ENCODE measurements at places on chromosomes 12 and 14.

- DNase-seq: peak; percentile 31
Measured at GRCh38 chr14:96177766-96178375, 26.8 kb upstream of the BDKRB2 start.

- DNase-seq: no peak
Measured at GRCh38 chr12:53937099-53937498, 1.5 kb upstream of the HOXC13 start.

- DNase-seq: peak; percentile 75
Measured at GRCh38 chr14:22536853-22537338, 52.1 kb downstream of the DAD1 start.

DNA sequence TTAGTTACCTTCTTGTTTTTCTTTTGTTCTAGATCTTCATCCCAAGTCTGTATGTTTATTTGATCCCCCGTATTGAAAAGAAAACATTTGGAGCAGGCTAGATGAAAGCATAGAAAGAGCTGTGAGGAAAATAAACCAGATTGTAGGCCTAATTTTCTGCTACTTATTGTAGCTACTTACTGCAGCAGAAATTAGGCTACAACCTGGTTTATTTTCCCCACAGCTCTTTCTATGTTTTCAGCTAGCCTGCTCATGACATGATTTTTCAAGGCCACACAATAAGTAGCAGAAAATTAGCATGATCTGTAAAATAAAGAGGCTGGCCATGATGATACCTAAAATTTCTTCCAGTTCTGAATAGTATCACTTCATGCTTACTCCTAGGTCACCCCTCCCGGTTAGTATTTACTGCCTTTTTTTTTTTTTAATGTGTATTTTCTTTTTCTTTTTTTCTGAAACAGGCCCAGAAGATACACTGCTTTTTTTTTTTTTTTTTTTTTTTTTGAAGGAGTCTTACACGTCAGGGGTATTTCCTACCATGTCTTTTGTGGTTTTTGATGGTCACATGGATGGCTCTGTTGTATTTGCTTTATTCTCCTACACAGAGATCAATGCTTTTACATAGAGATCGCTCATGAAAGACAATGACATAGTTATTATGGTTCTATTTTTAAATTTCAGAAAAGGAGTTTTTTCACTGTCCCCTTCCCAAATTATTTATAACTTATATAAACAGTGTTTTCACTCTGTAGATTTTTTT is 32.3 kb downstream of the BHLHE41 start:
- no peak for DNase-seq

DNA sequence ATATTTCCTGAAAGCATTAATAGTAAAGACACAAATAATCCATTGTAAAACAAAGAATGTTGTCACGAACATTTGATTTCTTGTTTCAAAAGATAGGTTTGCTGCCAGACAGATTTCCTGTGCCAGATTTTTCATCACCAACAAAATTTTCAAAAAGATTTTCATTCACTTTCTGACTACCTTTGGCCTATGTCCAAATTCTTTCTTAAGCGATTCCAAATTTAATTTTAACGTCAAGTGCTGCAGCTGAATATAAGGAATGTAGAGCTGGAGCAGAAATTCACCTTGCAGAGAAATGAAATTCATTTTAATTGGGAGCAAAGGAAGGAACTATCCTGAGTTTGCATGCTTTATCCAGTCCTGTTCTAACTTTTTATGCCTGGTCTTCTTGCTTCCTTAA is 277.4 kb downstream of the CCER1 start:
- DNase-seq: no peak

- DNase-seq: peak; percentile 36
Measured at GRCh38 chr12:74539765-74540526, 2.3 kb downstream of the ATXN7L3B start.

GRCh38 chr12:45794422-45794821 is 64.9 kb downstream of the ARID2 start:
- DNase-seq: no peak

- DNase-seq: peak; percentile 16
Measured at GRCh38 chr14:79136071-79137044, 966.2 kb downstream of the NRXN3 start.

DNA sequence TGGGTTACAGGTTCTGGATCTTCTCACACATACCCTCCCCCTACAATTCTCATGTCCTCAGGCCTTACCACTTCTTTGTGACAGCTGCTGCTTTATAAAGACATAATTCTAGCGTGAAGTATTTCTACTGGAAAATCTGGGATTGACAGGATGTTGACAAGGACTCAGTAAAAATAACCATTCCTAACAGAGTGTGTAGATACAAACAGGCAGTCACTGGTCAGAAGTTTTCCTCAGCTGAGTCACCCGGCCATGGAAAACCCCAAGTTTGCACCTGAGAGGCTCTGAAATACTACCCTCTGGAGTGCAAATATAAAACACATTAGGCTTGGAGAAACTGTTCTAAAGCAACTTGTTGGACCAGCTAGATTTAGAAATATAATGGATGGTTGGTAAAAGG is 54.4 kb downstream of the SPPL3 start:
- DNase-seq: no peak

- DNase-seq: no peak
Measured at GRCh38 chr12:67006610-67007009, 262.5 kb upstream of the CAND1 start.

DNA sequence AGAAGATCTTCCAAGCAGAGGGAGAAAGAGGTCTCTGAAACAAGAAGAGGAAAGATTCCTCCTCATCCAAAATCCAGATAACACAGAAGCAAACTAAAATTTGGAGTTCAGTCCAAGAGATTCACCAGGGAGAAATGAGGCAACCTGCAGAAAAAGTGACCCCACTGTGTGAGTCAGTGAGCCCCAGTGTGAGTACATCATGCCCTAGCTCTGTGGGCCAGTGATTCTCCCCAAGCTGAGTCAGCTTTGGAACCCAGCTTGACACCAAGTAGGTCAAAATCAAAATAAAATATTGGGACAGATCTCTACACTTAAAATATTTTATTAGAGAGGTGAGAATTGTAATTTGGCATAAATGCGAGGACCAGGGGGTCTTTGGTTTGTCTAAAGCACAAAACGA is 17.2 kb downstream of the CLEC2B start:
- no peak for DNase-seq

DNA sequence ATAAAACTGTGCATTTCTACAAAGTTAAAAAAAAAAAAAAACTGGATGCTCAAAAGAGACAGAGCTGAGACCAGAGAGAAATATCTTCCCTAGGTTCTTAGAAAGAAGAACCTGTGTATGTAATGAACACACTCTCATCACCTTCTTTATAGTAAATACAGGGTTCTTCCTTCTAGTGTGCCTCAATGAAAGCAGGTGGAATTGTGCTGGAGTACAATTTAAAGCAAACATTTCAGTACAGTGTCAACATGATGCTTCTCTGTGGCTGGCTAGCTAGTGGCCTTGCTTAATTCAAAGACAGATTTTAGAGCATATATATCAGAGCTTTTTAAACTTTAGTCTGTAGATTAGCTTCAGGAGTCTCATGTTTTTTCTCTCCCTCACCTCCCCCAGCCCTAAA is 249.8 kb upstream of the ARHGAP5 start:
- no peak for DNase-seq

DNA sequence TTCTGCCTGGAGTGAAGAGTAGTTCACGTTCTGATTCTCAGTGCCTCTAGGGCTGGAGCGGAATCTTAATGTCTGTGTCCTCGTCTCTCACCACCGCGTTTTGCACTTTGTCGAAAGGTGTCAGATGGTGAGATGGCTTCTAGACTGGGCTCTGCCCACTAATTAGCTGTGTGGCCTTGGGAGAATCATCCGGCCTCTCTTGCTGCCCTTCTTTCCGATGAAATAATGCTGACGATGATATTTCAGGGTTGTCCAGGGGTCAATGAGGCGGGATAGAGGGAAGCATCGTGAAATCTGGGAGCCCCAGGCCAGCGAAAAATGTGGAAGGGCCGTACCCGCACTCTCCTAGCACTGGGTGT is 811 bp upstream of the GALNT16 start:
- no peak for DNase-seq

DNA sequence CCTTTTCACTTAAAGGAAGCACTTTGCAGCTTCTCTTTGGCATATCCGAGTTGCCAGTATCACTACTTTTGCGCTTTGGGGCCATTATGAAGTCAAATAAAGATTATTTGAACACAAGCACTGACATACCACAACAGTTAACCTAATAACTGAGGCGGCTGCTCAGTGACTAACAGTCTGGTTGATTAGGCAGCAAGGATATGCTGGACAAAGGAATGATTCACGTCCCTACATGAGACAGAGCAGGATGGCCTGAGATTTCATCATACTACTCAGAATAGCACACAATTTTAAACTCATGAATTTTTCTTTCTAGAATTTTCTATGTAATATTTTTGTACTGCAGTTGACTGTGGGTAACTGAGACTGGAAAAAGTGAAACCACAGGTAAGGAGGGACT is 56.9 kb upstream of the E2F7 start:
- DNase-seq: no peak

All from NCI-H2171 treated with DMSO at 0.1 percent for 48 hours (cell line).